ENCODE measurements at places on chromosomes 3 and 15.

DNA sequence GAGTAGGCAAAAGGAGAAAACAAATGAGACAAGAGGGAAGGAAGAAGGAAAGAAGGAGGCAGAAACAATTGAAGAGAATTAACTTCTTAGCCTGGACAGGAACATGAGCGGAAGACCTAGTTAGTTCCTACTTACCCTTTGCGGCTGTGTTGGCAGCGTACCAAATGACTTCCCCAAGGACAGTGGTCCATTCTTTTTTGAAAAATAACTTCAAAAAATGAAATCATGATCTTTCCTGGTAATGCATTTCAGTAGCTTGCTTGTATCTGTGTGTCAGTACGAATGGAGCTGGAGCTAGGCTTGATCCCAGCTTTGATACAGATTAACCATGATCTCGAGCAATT, 41.5 kb upstream of the CFAP161 start:
- DNase-seq, result no peak

- no peak for DNase-seq
Observed at GRCh38 chr3:40873476-40873875, 325.8 kb upstream of the CTNNB1 start.

DNA sequence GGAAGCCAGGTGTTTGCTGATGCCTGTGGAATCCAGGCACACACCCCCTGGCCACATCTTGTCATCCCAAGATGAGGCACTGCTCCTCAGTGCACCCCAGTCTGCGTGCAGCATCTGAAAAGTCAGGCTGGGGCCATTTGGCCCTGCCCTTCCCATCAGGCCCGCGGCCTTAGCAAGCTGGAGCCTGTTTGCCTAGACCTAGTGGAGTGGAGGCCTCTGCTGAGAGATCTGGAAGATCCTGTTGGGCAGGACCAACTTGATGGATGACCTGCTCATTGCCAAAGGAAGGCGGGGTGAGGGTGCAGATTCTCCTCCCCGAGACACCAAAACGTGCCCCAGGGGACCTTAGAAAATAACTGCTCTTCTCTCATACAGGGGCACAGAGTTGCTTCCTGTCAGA, 220.2 kb downstream of the SHQ1 start:
- no peak for DNase-seq

DNA sequence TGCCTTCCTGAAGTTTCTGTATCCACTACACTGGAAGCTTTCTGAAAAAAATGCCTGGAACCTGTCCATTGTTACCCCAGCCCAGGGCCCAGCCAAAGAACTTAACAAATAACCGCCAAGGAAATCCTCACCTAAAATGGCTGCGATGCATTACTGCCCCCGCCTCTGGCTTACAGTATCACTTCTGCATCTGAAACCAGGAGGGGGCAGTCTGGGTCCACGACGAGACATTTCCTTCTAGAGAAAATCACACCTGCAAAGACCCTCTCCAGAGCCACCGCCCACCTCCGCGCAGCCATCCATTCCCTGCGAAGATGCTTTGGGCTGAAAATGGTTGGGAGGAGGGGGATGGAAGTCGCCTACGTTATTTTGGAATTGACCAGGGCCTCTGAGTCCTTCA, 22.4 kb upstream of the CELF6 start:
- peak; percentile 62 for DNase-seq

- DNase-seq, result no peak
Observed at GRCh38 chr3:171373711-171374110, 86.5 kb downstream of the TNIK start.

DNA sequence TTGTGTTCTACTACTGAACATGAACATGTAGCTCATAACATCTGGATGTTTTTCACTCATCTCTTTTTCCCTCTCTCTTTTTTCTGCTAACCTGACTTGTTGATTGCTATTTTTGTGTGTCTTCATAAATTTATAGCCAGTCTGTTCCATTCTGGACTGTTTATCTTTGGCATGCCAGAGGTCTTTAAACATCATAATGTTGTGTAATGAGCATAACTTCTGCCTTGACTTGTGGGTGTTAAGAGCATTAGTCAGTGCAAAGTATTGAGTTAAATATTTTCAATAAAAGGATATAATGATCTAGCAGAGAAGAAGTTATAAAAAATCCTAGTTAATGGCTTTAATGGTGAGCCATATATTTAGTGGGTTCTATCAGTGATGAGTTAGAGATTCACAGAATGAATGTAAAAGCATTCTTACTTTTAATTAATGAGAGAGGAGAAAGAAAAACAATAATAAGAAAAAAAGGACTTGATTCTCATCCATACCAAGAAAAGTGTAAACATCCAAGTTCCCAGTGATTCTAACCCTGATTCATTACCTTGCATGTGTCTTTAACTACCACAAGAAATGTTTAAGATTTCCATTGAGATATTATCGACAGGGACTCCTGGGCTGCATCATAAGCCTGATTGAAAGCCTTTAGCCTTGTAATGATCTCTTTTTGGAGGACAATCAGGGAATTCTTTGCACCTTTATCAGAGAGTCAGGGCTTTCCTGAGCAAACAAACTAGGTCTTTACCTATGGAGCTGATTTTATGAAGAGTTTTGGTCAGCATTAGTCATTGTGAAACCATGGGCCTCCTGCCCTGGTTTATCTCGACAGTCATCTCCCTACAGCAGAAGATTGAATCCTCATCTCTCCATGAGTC, 22.9 kb downstream of the MITF start:
- DNase-seq, result no peak

DNA sequence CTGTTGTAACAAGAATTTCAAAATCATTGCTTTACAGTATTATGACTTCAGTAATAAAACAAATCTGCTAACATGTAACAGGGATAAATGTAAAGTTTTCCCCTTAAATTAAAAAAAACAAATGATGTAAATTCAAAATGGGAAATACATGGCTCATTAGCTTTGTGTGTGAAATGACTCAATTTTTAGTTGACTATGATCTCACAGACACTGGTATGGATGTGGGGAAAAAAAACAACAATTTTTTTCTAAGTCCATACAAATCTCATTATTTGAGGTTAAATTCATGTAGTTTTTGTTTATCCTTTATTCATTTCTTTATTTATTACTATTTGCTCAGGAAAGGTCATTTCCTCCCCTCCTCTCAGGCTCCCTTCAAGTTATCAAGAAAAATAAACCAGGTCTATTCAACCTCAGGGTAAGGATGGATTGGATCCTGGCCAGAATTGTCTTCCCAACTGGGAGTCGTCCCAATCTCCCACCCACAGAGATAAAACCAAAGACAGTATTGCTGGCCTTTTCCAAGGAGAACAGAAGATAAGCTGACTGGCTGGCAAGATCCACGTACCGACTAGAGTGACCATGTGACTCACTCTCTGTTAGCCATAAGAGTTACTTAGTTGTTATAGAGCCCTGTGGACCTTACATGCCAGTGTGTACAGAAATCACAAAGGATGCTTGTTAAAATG, 373.3 kb downstream of the GAP43 start:
- DNase-seq, result no peak

GRCh38 chr3:39376959-39377634, 6.1 kb upstream of the SLC25A38 start:
- DNase-seq, result no peak

DNA sequence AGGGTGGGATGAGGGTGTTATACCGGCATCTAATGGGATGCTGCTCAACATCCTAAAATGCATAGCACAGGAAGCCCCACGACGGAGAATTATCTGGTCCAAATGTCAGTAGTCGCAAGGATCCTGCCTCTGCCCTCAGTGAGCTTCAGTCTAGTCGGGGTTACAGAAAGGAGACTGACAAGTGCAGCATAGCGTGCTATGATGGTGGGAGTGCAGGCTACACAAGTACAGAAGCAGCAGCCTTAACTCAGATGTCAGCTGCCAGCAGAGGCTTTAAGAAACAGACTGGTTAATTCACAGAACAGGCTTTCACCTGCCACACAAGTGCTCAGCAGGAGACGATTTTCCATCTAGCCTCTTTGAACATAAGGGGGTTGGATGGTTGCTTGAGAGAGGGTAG, 6.9 kb downstream of the LRRN1 start:
- DNase-seq, result no peak

DNA sequence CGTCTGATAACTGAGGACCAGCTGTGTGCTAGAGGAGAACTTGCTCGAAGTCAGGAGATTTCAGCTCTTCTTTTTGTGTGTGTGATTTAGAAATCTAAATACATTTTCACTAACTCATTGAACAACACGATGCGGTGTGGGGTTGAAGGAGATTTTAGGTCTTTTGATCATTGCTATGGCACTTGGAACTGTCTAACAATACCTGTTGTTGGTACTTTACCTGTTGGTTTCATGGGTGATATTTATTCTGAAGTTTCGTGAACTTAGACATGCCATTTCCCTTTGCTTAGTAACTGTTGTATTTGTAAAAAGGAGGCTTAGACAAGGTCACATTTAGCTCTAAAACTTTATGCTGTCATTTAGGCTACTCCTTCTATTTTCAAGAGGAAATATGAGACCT, 99.9 kb downstream of the ITPR1 start:
- no peak for DNase-seq

DNA sequence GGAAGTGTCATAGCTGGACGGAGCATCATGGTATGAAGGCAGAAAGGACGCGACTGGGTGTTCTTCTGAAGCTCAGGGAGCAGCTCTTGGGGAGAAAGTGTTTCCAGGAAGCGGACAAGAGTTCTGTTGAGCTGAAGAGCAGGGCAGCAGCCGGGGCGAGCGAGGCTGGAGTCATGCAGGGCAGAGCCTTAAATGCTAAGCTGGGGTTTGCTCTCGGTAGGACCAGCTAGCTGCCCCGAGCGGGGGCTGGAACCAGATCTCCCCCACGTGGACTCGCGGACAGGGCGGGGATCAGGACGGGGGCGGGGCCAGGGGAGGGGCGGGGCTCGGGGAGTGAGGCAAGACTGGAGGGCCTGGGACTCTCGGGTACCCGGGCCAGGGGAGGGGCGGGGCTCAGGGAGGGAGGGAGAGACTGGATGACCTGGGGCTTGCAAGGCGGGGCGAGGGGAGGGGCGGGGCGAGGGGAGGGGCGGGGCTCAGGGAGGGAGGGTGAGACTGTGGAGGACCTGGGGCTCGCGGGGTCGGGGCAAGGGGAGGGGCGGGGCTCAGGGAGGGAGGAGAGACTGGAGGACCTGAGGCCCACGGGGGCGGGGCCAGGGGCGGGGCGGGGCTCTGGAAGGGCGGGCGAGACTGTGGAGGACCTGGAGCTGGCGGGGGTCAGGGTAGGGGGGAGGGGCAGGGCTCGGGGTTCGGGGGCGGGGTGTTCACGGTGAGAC, 461 bp upstream of the FAH start:
- peak; percentile 99 for DNase-seq

- no peak for DNase-seq
Observed at GRCh38 chr3:197309528-197310361, 11.3 kb upstream of the DLG1 start.

DNA sequence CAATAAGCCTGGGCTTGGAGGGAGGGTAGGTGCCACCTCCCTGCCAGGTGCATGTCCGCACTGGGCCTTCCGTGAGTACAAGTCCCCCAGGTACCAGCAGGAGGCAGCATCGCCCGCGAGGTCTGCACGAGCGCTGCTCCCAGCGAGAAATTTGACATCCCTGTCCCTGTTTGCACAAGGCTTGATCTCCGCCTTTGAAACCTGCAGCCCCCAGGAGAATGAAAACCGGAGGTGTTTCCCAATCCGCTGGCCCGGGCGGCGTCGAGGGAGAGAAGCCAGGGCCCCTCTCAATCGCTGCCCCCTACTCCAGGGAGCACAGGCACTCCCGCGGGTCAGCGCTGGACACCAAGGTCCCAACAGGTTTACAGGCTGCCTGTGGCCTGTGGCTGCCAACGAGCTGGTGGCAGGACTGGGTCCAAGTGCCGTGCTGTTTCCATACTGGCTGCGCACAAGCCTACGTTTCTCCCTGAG, 961 bp downstream of the HAPLN3 start:
- DNase-seq, result peak; percentile 94

GRCh38 chr3:2512881-2513280, 414.2 kb downstream of the CNTN4 start:
- DNase-seq, result no peak

- no peak for DNase-seq
Observed at GRCh38 chr3:146581951-146582467, 23.1 kb downstream of the PLSCR5 start.

GRCh38 chr3:190064112-190064511, 56.6 kb downstream of the P3H2 start:
- DNase-seq, result no peak

- DNase-seq, result no peak
Observed at GRCh38 chr3:35654476-35654875, 15.2 kb downstream of the ARPP21 start.

GRCh38 chr3:143302638-143303171, 183.1 kb downstream of the CHST2 start:
- no peak for DNase-seq

GRCh38 chr3:125104639-125105038, 48.8 kb upstream of the HEG1 start:
- no peak for DNase-seq

DNA sequence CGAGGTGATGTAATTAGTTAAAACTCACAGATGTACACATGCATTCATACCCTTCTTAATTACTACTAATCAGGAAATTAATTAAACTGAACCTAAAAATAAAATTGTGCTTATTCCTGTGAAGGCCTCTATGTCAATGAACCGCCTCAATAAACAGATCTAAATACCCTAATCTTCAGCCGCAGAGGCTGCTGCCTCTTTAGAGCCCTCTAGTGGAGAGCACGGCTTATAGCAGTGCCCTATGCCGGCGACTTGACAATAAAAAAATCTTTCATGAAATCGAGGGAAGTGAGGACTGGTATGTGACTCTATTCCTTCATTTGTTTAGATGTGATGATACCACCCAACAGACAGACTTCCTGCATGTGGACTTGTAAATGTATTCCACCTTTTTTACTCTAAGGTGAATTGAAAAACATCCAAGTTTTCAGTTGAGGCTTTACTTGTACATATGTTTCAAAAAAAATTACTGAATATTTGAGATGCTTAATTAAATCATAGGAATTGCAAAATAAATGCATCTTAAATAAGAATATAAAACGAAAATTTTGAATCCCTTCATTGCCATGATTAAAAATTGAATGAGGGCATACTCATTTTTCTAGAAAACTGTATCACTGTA, 8.3 kb upstream of the EPHA3 start:
- DNase-seq, result peak; percentile 21

DNA sequence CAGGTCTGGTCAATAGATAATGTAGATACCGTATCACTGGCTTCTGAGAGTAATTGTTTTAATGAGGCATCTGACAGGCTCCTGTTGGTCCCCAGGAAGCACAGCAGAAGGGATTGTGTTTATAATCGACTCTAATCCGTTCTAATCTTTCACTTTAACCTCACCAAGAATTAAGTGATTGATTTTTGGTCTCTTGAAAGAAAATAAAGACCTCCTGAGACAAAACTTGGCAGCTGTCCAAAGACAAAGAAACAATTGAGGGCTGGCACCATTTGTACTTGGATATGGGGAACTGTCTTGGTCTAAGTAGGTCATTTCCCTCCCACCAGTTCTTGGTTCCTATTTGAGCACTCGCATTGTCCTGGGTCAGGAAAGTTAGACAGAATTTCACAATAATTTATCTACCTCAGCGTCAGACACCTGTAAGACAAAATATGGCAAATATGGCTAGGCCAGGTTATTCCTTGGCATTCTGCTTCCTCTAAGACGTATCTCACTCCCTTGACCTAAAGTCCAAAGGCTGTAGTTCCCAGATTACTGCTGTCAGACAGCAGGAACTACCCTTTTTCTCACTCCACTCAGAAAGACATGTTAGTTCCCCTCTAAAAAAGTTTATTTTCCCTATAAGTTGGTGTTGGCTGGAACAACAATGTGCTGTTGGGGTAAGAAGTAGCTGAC, 22.7 kb upstream of the CD96 start:
- DNase-seq, result no peak

GRCh38 chr15:93027413-93027812, 61.6 kb downstream of the RGMA start:
- no peak for DNase-seq
